Glomerular endothelial cell (primary cell): ENCODE measurements at places on chromosomes 3 and 15. TPM values are rescaled to one million over a fixed set of nuclear protein-coding genes. Genes with fewer than 3 reads are reported as not detected.
A peak's percentile ranks its signal among the peaks of the same experiment; 100 is the strongest.

DNA sequence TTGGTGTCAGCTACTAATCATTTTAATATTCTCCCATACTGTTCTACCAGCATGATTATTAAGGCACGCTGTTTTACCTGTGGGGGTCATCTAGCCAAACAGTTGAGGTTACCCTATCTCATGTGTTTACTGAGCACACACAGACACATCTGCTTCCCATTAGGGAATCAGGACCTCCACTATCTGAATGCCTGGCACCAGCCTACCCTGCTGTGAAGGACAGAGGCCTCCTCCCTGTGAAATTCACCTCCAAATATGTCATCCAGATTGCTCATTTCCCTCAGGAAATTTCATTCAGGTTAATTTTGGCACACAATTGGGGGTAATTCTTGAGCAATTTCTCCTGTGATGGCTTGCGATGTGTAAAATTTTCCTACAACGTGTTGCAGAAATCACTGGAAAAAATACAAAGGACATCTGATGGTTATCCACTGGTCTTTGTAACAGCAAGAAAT, 155.6 kb upstream of the NR2E3 start:
- DNase-seq: no peak

DNA sequence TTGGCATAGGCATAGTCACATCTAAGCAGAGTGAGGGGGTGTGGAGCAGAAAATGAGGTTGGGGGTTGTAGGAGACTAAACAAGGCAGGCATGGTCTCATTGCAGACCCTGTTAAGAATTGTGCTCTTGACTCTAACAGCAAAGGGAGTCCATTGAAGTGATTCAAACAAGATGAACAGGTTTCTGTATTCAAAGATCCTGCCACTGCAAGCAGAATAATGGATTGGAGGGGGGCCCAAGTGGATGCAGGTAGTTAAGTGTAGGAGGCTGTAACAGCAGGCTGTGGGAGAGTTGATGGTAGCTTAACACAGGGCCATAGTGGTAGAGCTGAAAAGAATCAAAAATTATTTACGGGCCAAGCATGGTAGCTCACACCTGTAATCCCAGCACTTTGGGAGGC, 34.4 kb downstream of the CASR start:
- no peak for DNase-seq

- DNase-seq: no peak
Observed at GRCh38 chr3:46312991-46313390, 40.9 kb upstream of the CCR2 start.

DNA sequence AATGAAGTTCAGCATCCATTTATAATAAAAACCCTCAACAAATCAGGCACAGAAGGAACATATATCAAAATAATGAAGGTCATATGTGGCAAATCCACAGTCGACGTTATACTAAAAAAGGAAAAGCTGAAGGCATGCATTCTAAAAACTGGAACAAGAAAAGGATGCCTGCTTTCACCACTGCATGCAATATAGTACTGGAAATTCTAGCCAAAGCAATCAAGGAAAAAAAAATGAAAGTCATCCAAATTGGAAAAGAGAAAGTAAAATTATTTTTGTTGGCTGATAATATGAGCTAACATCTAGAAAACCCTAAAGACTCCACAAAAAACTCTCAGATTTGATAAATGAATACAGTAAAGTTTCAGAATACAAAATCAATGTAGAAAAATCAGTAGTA, 1123.2 kb downstream of the TBL1XR1 start:
- no peak for DNase-seq

- peak; percentile 55 for DNase-seq
Observed at GRCh38 chr3:158700559-158700958, 28.1 kb upstream of the LXN start.

- DNase-seq: no peak
Observed at GRCh38 chr3:76203578-76203977, 418.2 kb upstream of the ZNF717 start.

GRCh38 chr3:183529717-183530116, 25.8 kb downstream of the KLHL6 start:
- DNase-seq: no peak

DNA sequence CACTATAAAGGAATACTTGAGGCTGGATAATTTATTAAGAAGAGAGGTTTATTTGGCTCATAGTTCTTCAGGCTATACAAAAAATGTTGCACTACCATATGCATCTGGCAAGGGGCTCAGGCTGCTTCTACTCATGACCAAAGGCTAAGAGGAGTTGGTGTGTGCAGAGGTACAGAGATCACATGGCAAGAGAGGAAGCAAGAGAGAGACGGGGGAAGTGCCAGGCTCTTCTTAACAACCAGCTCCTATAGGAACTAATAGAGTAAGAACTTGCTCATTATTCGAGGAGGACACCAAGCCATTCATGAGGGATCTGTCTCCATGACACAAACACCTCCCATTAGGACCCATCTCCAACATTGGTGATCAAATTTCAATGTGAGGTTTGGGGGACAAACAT, 6.0 kb upstream of the FNDC3B start:
- no peak for DNase-seq

GRCh38 chr3:161066930-161067329, 38.2 kb downstream of the B3GALNT1 start:
- DNase-seq: no peak

DNA sequence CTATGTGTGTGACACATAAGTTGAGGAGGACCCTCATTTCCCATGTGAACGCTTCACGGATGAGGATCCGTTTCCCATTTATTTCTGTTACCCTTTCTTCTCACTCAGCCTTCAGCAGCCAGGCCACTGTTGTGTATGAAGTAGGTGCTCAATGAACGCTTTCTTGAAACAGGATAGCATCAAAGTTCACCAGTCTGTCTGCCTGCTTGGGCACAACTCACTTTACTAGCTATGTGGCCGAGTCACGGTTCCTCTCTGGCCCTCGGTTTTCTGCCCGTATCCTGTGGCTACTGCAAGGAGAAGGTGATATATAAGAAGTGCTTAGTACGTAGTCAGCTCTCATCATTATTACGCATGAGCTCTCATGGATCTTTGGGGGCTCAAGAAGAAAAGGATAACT, 22.4 kb downstream of the ACSBG1 start:
- no peak for DNase-seq

The CIB2 gene
- total RNA-seq: 1.9 and 7.5 TPM in 2 replicates

The PTPN9 gene
- total RNA-seq: 23.2 and 28.8 TPM in 2 replicates

The PCSK6 gene
- 19.2 and 24.4 TPM in 2 replicates for total RNA-seq

The IL12A gene
- total RNA-seq: 4.6 and 6.0 TPM in 2 replicates

The SLC28A2 gene
- not detected in 2 replicates for total RNA-seq

The NRROS gene
- 12.4 and 16.4 TPM in 2 replicates for total RNA-seq

The GPR15 gene
- not detected in 2 replicates for total RNA-seq
